ENCODE measurements at places on chromosomes 7 and 10.

DNA sequence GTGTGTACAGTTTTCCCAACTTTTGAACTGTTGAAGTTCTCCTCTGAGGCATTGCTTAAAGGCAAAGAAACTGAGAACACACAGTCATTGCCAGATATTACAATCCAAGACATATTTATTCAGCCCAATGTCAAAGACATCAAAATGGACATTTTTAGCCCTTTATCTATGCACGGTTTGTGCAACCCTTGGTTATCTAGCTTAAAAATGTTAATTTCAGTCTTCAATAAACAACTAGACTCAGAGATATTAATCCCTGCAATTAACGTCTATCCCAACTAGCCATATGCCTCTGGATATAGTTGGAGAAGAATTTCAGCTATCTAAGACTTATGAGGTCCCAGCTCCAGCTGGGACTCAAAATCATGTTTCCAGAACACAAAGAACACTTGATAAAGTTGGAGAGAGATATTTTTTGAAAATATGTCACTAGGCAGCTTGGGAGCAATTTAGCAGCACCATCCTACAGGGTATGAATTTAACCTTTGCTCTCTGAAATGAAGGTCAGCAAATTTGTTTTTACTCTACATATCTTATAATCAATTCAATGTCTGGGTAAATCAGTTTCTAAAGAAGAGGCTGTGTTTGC lies 357.0 kb downstream of the RNLS start:
- DNase-seq, result no peak

DNA sequence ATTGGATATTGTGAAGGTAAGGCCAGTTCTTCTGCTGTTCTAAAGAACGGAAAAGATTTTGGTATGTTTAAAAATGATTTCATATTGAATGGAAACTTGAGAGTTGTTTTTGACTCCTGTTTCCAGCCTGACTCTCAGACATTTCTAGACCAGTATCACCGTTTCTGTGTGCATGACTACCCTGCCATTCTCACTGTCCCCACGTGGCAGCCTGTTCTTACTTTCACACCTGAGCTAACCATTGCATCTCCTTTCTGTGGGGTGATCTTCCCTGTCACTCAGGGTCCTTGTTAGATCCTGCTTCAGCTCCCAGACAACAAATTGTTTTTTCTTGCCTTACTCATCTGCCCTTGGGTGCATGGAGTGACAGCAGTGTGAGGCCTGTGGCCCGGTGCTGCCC lies 38.9 kb downstream of the GLRX3 start:
- DNase-seq, result no peak

- DNase-seq, result peak; percentile 85
These were observed at the start of gene GPRIN2 for GRCh38 chr10:46556515-46557318. Gene GPRIN2, minus strand, starts transcription at chr10:46556658. Its CDS starts 5,922 bp downstream, at chr10:46550736.

GRCh38 chr10:50603151-50603850 lies 20.5 kb downstream of the SGMS1 start:
- no peak for DNase-seq

GRCh38 chr10:115762029-115762428 lies 511.0 kb downstream of the GFRA1 start:
- DNase-seq, result no peak

GRCh38 chr7:47888371-47889265 lies 59.6 kb downstream of the PKD1L1 start:
- DNase-seq, result no peak

- DNase-seq, result no peak
These were observed 496.9 kb upstream of the CELF2 start for GRCh38 chr10:10520491-10521385.

- no peak for DNase-seq
These were observed 12.2 kb downstream of the EBF3 start for GRCh38 chr10:129951970-129952265.

- DNase-seq, result no peak
These were observed 24.1 kb upstream of the ABCA13 start for GRCh38 chr7:48147078-48147591.

DNA sequence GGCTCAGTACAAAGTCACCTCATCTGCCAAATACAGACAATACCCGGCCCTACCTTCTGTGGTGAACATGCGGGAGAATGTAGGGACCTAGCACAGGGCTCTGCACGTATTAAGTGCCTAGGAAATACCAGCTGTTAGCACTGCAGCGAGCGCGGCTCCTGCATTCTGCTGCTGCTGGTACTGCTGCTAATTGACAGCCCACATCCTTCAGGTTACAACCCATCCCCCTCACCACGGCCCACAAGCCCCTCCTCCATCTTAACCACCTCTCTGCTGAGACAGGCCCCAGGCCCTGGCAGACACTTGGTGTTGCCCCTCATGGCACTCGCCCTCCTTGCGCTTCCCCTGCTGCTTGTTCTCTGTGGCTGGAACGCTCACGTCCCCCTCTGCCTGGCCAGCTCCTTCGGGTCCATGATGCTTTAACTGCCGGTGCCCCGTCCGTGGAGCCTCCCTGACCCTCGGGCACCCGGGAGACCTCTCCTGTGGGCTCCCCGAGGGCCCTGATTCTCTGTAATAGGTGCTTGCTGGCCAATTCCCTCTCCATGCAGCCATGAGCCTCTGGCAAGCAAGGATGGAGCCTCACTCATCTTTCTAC lies 53.3 kb upstream of the LOXL4 start:
- DNase-seq, result peak; percentile 62

GRCh38 chr10:113126229-113127201 lies 176.5 kb downstream of the TCF7L2 start:
- DNase-seq, result peak; percentile 85

DNA sequence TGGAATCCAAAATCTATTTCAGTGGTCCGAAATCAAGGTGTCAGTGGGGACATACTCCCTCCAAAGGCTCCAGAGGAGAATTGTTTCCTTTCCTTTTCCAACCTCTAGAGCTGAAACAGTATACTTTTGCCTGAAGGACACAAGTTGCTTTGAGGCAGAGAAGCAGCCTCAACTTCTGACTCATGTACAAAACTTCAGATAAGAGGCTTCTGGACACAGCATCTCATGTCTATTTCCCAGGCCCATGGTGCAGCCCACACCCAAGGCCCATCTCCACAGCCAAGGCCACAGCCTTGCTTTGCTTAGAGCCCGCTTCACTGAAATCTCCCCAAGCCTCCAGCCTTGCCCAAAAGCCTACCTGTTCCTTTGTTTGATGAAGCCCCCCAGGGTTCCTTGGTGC lies 68.9 kb downstream of the ZNF467 start:
- DNase-seq, result no peak

DNA sequence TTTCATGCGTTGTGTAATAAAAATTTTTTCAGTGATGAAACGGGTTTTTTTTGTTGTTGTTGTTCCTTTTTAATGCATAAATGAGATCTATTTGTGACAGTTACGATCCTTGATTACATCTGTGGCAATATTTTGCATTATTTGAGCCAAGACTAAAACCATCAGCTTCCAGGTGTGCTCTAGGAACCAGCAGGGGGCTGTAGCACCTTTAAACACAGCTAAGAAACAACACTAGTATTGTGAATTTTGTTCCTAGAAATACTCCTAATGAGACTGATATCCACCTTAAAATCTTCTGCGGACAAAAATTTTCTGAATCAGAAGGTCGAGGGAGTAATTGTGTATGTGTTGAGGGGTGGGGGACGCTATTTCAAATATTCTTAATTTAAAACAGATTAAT lies 52.6 kb downstream of the FGFBP3 start:
- no peak for DNase-seq

GRCh38 chr10:44703241-44704155 lies 207.6 kb upstream of the TMEM72 start:
- no peak for DNase-seq

DNA sequence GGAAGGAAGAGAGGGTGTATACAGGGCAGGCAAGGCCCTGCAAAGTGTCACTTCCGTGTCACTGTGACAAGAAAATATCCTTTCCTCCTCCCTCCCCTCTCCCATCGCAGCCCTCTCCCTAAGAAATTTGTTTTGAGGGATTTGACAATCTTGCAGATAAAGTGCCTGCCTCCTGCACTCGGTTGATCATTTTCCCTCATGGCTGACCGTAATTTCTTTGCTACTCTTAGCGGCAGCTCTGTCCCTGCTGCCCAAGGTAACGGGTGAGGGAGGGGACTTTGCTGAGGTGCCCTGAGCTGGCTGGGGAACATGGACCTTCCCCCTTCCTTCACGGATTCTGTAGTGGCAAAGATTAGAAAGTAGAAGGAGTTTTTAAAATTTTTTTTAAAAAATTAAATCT lies 179.1 kb downstream of the TCF7L2 start:
- DNase-seq, result no peak
